ENCODE measurements at places on chromosomes 7 and 10.

DNA sequence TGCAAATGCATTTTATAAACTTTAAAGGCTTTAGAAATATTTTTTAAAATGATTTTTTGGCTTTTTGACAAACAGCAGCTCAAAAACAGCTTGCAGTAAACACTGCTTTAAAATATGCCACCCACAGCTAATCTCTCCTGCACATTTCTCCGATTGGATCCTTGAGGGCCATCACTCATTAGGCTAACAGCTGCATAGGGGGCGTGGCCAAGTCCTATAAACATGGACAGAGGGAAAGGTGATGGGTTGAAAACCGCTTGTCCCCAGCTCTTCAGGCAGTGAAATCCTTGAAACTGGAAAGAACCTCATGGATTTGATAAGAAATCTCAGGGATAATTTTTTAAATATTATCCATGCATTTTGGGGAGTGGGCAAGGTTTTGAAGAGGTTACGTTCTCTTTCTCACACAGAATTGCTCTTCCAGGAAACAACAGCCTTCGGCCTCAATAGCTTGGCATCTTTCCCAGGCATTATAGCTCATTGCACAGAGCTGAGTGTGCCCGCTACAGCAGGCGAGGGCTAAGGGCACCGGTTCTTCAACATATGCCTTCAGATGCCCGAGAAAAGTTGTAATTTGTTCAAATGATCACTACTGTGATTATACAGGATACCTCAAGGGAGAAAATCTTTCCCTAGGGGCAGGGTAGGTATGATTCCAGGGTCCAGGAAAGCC, 1.7 kb downstream of the PLEKHS1 start:
- no peak for DNase-seq

DNA sequence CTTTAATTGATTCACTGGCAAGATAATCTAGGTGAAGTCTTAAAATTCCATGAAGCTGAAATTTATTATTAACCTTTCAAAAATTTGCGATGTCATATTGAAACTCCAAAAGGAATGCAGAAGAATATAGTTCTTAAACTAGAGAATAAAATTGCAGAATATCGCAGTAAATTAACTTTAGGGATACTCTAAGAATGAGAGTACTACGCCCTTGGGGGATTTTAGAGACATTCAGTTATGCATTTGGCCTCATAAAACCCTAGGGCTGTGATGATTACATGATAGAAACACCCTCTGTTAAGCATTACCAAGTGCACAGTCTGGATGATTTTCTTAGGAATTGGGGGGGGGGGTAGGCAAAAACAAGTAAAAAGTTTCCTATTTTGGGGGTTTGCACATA, 3.7 kb downstream of the WNT2 start:
- no peak for DNase-seq

- no peak for DNase-seq
Measured at GRCh38 chr10:17850501-17850900, 41.4 kb downstream of the MRC1 start.

- no peak for DNase-seq
Measured at GRCh38 chr7:7311001-7311400, 128.7 kb downstream of the C1GALT1 start.

GRCh38 chr10:86366033-86366901, at the start of gene GRID1:
GRID1 (minus strand) TSS chr10:86366795.
- DNase-seq: no peak

GRCh38 chr7:76220185-76221057, 18.7 kb downstream of the SRRM3 start:
- no peak for DNase-seq
